ENCODE measurements at places on chromosomes 6 and 20.

DNA sequence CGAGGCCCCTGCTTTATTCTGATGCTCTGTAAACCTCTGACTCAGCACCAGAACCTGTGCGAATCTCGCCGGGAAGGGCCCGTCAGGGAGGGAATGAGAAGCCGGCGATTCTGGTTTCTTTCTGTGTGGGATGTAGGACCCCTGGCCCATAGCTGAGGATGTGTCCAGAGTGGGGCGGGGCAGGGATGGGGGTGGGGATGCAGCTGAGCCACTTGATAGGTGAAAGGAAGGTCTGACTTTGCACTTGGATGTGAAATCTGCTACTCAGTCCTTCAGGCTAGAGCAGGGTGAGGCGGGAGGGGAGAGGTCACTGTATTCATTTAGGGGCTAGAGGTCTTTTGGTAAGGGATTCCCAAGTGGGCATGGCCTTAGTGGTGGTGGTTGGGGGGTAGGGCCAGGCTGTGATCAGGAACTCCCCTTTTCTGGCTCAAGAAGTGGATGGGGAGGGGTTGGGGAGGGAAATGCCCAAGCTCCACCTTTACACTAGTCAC is 2.3 kb downstream of the TOX2 start:
- no peak for DNase-seq

- no peak for DNase-seq
Observed at GRCh38 chr6:12361042-12361765, 71.0 kb downstream of the EDN1 start.

DNA sequence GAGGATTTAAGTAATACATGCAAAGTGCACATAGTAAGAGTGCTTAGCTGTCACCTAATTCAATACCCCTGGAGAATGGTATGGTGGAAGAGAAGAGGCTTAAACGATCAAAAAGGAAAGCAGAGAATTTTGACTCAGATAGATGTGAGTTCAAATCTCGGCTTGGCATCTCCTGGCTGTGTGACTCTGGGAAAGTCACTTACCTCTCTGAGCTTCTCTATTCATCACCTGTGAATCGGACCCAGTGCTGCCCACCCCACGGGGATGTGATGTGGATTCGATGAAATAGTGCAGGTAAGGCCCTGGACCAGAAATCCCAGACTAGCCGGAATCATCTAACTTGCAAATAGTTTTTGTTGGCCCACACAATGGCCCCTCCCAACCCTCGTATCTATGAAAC is 1.8 kb upstream of the B4GALT5 start:
- no peak for DNase-seq

DNA sequence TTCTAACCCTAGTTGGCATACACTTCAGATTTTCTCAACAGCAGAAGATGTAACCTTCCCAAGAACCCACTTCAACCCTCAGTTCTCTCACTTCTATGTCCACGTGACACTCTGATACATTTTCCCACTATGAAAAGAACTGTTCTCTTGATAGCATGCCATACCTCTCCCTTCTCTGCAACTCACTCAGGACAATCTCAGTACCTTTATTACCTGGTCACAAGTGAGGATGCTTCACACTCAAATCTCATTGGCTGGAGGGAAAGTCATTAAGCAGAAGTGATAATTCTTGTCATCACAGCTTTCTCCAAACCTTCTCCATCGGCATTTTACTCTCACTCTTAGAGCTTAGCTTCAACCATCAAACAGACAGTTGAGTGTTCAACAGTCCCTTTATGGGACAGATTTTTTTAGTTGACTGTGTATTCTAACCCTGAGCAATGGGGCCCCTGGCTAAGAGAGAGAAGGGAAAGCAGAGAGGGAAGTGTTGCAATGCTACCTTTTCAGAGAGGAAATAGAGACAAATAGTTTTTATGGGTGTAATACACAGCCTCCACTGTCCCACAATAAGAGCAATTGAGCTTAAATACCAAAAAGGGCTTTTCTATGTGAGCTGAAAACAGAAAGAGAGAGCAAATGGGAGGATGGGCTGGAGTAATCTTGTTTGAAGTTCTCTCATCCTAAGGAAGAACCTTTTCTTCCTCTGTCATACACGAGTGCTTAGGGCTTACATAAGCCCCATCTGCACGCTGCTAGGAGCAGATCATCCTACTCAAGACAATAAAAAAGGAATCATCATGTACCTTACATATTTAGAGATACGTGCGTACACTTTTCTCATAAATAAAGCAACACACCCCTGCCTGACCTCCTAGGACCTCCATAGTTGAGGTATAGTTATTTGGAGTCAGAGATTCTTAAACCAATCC is 16.0 kb downstream of the HLA-DPA1 start:
- no peak for DNase-seq

GRCh38 chr20:19252451-19253120 is 40.1 kb downstream of the SLC24A3 start:
- DNase-seq = no peak

- no peak for DNase-seq
Observed at GRCh38 chr20:31806564-31807355, 12.4 kb upstream of the MYLK2 start.

DNA sequence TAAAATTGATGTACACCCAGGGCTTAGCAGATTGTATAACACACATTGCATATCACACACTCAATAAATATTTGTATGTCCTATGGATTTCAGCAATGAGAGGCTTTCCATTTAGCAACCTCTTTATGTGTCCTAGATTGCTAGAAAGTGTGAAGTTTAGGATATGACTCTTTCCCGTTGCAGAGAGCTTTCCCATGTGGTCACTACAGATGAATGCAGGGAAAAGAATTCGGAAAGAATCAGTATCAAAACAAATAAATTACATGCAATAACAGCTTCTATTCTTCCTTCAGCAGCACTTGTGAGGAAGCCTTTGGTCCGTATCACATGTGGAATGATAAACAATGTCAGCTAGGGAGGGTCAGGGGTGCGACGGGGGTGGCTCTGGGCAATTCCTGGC is 870.1 kb downstream of the C6orf118 start:
- no peak for DNase-seq

- no peak for DNase-seq
Observed at GRCh38 chr6:88263591-88263990, 97.4 kb upstream of the CNR1 start.
